ENCODE measurements at places on chromosomes 3 and 15.

DNA sequence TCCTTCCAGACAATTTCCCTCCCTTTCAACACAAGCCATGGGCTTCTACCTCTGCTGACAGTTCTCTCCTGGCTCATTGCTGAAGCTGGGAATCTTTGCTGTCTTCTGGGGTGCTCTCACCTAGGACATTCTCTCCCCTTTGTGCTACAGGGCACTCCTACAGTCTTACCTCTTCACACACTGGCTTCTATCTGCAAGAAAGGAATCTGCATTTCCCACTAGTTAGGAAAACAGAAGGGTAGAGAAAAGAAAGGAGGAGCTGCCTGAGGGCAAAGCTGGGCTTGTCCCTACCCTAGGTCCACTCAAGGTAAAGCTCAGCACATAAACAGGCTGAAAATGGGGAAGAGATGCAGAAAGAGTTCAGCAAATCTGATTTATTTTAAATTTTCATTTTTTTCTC lies 5.6 kb upstream of the ARGFX start:
- no peak for DNase-seq

- peak; percentile 15 for DNase-seq
These were observed 66.3 kb downstream of the STRIT1 start for GRCh38 chr3:155227141-155227540.

- peak; percentile 98 for DNase-seq
These were observed 4.5 kb upstream of the SEMA3B start for GRCh38 chr3:50264383-50264963.

DNA sequence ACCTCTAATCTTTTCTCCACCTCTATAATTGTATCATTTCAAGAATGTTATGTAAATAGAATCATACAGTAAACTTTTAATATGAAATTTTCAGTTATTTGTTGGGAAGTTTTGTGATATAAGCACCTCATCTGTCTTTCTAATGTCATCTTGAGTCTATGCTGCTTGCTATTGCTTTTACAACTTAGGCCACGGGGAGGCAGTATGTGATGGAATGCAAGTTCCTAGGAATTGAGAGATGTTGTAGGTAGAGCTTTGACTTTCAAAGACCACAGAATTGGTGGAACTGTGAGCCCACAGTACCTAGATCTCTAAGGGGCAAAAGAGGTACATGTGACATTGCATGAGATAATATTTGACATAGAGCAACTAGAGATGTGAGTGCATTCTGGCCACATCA lies 328.3 kb downstream of the MFSD1 start:
- no peak for DNase-seq

GRCh38 chr3:53069422-53070068 lies 23.7 kb upstream of the SFMBT1 start:
- no peak for DNase-seq
